T-cell (primary cell): ENCODE measurements at places on chromosomes 5 and 9. TPM values are rescaled to one million over a fixed set of nuclear protein-coding genes. Genes with fewer than 3 reads are reported as not detected.

LRRC70 gene
- 1.8 TPM for total RNA-seq

FAM170A gene
- not detected for total RNA-seq

PLAC8L1 gene
- 0.43 TPM for total RNA-seq

DNA sequence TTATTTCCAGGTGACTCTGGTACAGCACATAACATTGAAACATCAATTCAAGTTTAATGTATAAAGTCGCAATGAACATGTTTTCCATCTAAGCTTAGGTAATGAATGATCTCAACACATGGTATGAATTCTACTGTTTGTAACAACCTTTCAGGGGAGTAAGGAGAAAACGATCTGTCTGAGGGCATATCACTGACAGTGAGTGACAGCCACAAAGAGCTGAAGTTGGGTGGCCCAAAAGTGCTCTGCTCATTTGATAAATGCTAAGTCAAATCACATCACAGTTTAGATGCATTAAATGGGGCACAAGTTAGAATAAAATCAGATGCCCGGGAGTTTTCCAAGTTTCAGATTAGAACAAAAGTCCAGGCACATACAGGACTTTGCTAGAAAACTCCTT, 1.2 kb downstream of the FANCC start:
- DNase-seq = no peak

- no peak for DNase-seq
These were observed 344.6 kb upstream of the SGCD start for GRCh38 chr5:155982354-155982753.

DNA sequence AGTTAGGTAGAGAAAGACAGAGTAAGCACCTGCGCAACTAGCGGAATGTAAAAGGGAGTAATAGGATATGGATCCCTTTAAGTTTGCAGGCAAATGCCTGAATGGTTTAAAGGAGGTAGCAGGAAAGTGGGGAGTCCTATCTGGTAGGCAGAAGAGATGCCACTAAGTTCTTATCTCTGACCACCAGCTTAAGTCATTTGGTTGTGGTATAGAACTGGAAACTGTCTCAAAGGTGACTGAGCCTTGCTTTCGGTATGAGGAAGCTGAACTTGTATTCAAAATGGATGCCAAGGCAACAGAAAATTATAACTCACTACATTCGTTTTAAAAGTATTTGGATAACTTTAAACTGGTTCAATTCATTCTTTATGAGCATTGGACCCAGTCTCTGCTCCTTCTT, 475.6 kb downstream of the DMRTA1 start:
- DNase-seq = no peak

GRCh38 chr5:39102684-39103155, 28.5 kb upstream of the RICTOR start:
- no peak for DNase-seq

GRCh38 chr9:116715751-116716150, 28.6 kb downstream of the TRIM32 start:
- no peak for DNase-seq

DNA sequence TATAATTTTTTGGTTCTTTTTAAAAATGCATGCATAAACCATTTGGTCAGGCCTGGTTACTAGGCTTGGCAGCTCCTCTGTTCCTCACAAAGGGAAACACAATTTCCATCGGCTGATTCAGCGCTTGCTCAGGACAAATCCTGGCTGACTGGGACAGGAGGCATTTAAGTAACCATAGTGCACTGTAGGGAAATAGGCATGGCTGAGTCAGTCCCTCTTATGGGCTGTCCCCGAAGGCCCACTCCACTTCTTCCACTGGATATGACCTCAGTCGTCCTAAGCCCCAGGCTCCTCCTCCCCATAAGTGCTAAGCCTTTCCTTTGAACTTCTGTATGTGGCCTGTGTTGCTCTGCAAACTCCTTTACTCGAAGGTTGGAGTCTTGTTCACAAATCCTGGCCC, 71.2 kb upstream of the GLIS3 start:
- DNase-seq = no peak

GRCh38 chr5:81065492-81065891, 105.3 kb downstream of the RASGRF2 start:
- no peak for DNase-seq

DNA sequence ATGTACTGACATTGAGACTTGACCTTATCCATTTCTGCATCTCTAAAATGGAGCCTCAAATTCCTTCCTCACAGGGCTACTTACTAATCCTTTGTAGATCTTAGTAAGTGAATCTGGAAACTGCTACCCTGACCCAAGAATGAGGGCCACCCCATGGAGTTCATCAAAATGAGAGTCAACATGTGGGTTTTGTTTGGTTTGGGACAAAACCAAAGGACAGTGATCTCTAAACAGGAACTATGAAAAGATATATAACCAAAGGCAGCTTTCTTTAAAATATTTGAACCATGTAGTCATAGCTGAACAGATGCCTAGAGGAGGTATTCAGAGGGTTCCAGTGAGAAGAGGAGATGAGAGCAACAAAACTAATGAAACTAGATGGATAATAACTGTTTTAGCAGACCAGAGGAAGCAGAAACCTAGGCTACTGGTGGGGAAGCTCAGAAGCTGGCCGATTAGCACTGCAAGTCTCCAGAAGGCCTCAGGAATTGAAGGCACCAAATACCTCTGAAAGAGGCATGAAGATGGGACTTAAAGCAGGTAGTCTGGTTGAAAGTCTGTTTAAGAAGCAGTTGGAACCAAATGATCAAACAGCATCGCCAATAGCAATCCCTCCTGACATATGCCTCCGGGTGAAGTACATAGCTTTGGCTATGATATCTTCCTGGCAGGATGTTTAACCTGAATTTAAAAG, 45.8 kb downstream of the THOC3 start:
- no peak for DNase-seq

DNA sequence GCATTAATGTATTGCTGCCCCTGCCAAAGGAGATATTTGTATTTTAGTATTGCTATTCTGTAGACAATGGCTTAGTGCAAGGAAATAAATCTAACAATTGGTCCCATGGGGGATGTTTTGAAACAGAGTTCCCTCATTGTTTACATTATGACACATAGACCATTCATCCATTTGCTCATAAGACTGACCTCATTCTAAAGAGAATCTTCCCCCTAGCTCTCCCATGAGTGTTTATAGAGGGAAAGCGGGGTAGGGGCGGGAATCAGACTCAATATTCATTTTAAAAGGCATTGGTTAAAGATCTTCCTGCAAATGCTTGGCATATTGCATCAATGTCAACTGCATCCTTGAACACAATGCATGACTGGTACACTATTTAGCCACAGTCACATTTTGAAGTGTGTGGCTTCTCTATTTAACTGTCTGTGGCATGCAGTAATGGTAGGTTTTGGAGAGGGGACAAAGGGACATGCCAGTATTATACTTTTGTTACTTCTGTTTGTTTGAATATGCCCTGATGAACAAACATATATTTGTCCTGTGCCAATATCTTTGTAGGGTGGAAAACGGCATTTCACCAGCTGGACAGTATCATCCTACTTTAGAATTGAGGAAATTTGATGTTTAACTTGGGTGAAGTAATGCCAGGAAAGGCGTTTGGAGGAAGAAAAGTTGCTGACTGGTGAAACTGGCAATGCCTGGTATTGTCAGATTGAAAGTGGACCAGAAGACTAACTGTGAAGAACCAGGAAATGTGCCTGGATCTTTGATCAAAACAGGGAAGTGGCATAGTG, 84.1 kb upstream of the MEGF10 start:
- no peak for DNase-seq

DNA sequence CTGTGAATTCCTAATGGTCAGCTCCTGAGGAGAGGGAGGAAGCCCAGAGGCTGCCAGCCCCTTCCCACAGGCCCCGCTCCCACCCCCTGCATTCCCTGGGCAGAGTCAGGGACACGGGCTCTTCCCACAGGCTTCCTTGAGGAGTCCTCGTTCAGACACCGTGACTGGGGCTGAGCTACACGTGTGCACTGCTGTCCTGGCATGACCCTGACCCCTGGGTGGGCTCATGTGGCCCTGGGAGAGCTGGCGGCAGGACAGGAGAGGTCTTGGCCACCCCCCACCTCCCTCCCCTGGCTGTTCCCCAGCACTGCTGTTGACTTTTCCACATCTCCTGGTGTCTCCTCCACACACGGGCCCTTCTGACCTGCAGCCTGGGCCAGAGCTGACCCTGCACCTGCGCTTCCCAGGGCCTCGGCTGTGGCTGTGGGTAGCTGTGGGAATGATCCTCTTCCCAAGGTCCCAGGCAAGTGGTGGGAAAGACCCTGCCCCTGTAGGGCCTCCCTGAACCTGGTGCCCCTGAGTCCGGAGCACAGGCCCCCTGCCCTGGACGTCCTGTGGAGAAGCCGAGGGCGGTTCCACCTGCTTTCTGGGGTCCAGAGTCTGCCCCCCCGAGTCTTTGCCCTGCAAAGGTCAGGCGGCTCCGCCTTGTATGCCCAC, 56.5 kb upstream of the NKD2 start:
- DNase-seq = no peak
